ENCODE measurements at places on chromosomes 3 and 15.

DNA sequence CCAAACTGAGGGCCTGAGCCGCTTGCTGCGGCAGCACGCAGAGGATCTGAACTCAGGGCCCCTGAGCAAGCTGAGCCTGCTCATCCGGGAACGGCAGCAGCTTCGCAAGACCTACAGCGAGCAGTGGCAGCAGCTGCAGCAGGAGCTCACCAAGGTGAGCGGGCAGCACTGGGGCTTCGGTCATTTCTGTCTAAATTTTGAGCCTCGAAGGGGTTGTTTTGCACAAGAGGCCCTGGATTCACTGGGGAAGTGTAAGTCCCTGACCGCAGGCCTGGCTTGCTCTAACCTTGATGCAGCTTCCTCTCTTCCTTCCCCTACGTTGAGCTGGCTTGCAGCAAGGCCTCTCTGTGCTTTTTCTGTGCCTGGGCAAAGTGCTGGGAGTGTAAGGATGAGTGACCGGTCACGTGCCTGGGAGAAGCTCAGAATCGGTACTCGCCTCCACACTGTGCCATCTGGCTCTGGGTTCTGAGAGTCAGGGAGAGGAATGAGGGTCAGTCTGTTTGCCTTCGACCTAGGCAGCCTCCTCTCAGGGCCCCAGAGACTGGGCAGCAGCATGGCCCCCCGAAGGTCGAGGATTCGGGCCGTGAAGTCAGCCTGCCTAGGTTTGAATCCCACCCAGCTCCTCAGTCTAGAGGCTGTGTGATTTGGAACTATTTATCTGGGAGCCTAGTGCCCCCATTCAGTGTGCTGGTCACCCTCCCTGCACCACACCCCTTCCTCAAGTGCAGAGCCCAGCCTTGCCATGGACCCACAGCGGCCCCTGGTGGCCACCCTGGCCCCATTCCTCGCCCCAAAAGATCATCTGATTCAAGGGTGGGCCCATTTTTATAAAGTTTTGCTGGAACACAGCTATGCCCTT, 1.4 kb downstream of the FES start:
- DNase-seq, result peak; percentile 70

DNA sequence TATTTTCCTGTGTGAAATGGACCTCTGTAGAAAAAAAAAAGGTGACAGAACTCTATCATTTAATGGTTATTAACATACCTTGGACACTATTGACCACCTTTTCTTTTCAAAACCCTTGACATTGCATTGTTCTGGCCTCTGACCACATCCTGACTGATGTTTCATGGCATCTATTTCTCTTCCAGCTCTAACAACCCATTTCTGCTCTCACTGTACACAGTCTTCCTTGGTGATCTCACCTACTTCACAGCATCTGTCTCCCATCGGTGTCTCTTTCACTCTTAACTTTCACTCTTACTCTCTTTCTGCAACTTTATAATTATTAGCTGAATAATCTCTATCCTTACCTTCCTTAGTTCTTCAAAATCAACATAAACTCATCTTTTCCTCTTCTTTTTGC, 217.4 kb upstream of the CD96 start:
- no peak for DNase-seq

DNA sequence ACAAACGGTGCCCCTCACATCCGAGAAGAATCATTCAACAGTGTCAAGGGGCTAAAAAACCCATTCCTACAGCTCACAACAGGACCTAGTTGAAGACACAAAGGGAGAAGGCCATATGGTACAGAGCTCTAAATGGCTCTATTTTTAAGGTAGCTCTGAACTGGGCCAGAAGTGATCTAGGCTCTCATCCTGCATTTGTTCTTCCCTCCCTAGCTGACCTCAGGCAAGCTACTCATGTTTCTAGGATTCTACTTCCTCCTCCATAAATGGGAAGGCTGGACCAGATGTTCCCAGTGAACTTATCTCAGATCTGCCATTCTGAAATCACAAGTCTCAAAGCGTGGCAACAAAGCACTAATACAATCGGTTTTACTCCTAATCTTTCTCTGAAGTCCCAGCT, 62.3 kb downstream of the CPNE4 start:
- DNase-seq, result no peak

- DNase-seq, result no peak
Observed at GRCh38 chr3:176579711-176580185, 617.5 kb downstream of the TBL1XR1 start.

- no peak for DNase-seq
Observed at GRCh38 chr3:152313430-152313829, 44.7 kb downstream of the MBNL1 start.

DNA sequence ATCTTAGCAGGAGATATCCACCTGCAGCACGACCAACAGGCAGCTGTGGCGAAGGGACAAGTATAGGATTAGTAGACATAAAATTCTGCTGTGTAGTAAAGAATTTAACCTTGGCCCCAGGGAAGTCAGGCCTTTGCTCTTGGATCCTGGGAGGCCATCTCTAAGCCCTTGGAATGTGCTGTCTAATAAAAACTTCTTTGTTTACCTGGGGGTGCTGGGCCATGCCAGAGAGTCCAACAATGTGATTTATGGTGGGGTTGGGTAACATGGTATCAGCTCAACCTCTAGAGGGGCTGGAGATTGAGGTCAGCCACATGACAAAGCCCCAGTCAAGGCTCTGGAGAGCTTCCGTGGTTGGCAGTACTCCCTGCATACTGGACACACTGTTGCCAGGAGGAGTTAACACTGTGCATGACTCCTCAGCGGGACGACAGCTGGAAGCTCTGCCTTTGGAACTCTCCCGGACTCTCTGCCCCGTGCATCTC, 52.4 kb downstream of the HEG1 start:
- DNase-seq, result no peak

DNA sequence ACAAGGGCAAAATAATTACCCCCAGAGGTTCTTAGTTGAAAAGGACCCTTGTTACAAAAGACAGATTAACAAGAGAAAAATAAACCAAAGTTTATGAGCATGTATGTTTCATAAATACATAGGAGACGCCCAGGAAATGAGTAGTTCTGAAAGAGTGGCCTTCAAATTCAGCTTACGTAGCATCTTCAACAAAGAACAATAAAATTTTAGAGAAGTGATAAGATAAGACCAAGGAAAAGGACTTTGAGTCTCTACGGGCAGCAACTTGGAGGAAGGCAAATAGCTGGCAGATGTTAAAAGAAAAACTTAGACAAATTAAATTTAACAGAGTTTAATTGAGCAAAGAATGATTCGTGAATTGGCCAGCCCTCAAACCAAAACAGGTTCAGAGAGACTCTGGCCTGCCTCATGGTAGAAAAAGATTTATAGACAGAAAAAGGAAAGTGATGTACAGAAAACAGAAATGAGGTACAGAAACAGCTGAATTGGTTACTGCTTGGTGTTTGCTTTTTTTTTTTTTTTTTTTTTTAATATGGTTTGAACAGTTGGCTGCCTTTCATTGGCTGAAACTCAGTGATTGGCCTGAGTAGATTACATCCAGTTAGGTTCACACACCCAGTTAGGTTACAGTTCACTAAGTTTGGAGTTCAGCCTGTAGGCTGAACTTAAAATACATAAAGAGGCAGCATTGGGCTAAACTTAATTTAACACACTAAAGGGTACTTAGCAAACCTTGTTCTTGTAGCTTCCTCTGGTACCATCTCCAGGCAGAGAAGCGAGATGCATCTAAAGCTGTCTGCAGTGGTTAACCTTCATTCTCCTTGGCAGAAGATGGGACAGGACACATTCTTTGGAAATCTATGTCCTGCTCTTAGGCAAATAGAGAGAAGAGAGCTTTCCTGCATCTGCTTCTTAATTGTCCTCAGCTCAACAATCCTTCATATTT, 23.2 kb downstream of the C2CD4B start:
- no peak for DNase-seq

DNA sequence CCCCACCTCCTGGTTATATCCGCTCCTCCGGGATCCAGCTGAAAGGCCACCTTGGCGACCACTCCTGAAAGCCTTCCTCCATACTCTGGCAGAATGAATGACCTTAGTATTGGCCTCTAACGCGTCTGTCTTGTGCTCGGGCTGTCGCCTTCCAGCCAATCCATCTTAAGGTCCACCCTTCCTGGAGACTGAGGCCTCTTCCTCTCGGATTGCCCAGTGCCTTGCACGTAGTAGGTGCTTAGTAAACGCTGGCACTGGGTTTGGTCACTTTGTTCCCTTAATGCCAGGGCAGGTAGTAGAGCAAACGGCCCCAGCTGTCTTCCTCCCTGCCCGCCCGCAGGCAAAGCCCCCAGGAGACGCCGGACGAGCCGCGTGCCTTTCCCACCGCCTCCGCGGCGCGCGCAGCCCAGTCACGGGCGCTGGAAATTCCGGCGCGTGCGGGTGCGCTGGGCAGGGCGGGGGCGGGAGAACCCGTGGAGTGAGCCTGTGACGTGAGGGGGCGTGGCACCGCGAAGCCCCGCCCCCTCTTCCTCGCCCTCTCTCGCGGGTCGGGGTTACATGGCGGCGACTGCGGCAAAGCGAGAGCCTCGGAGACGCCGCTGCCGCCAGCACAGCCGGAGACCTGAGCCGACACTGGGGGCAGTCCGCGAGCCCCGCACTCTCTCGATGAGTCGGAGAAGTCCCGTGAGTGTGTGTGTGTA, at the start of gene MAPK6:
Gene MAPK6 (plus strand): TSS at position 527 of the 701 bp plus-strand sequence. CDS start 27,242 bp downstream, outside the sequence.
- DNase-seq, result peak; percentile 28

GRCh38 chr3:43248185-43248583, 38.2 kb upstream of the SNRK start:
- no peak for DNase-seq

GRCh38 chr3:155079468-155079745, 712 bp upstream of the MME start:
- DNase-seq, result no peak

- no peak for DNase-seq
Observed at GRCh38 chr15:27059610-27060202, 88.7 kb downstream of the GABRG3 start.

DNA sequence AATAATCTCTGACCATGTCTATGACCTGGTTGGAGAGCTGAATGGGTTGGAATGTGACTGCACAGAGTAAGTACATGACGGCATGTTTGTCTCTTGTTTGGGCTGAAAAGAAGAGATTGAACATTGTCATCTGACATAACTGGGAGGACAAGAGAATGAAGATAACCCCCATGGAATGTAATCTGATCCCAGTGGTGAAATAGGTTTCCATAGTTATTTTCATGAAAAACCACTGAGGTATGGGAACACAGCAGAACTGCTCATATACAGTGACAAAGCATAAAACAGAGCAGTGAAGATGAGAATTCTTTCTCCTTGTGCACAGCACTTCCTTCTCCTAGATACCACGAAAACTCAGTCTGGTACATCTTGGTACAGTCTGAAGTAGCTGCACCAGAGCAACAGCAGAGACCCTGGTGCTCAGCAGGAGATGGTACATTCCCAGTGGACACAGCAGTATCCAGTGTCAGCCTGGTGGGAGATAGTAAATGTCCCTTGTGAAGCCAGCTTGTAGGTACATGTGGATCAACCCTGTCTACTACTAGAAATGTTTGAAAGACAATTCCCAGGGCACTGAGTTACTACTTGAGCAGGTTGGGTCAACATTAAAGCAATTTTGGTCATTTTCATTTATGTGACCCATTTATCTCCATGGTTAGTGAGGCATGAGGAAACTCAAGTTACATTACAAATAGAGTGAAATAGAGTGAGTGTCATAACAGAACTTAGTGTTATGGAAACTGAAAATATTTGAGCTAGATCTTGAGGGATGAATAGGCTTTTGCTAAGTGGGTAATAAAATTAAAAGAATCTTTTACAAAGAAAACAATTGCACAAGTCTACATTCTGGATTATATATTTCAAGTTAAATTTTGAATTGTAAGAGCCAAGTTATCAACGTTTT, 178.3 kb downstream of the SUCNR1 start:
- DNase-seq, result no peak

GRCh38 chr3:188729422-188729821, 442.3 kb upstream of the TPRG1 start:
- DNase-seq, result no peak

DNA sequence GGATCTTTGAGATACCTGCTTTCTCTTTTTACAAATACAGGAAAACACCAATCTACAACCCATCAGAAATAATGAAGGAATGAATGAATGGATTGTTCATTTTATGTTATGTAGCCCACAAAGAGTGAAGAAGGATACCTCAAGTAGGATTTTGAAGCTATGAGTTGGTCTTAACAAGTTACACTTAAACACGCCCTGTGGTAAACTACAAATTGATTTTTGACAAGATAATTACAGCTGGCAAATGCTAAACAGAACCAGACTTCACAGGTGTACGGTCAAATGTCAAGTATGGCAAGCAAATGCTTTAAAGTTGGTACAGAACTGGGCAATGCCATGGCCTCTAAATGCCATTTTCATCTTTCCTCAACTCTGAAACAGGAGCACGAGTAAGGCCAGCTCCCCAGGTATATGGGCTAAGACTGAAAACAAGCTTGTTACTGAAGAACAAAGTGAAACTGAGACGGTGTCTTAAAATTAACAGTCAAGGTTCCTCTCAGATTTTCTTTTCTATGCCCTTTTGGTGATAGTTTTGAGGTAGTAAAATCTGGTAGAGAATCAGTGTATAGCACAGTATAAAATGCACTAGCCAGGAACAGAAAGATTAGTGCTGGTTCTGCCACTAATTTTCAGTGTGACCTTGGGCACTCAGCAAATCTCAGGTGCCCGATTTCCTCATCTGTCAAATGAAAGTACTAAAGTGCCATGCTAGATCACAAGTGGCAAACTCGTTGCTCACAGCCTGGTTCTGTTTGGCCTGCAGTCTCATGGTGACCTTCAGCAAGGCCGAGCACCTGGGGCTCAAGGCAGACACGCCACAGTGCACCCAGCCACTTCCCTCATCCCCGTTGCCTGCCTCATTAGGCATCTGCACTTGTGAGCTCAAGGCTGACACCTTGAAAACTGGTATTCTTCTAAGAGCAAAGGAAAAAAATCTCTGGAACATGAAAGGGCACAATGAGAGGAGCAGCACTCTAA, 9.5 kb downstream of the RUVBL1 start:
- DNase-seq, result no peak

GRCh38 chr3:111594205-111594604, 941 bp downstream of the ZBED2 start:
- DNase-seq, result no peak

DNA sequence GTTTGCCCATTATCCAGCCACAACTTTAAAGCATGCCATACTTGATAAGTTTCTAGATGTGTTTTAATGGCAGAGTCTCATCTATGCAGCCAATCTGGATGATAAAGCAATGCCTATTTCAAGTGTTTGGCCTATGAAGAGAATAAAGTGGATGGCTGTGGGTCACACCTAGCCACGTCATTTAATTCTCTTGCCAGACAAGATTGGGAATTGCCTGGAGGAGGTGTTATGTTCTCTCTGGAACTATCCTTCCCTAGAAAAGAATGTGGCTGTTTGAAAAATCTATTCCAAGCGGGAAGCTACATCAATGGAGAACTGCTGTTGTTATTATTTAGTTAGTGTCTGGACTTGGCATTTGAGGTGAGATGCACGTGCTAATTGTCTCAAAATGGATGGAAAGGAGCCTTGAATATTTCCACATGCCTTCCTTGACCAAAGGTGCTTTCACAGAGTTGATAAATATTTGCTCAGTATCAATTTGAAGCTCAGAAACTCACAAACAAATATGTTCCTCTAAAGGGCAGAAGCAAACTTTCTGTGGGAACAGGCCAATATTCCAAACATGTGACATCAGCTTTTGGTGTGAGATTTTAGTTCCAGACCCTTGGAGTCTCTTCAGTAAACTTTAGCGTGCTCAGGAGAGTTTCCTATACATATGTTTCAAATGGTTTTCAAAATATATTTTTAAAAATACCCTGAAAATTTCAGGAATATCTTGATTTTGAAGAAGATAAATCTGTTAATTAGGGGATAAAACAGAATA, 510.6 kb upstream of the SGO1 start:
- no peak for DNase-seq
